ENCODE measurements at places on chromosomes 4 and X. TPM values are rescaled to one million over a fixed set of nuclear protein-coding genes. Genes with fewer than 3 reads are reported as not detected.

DNA sequence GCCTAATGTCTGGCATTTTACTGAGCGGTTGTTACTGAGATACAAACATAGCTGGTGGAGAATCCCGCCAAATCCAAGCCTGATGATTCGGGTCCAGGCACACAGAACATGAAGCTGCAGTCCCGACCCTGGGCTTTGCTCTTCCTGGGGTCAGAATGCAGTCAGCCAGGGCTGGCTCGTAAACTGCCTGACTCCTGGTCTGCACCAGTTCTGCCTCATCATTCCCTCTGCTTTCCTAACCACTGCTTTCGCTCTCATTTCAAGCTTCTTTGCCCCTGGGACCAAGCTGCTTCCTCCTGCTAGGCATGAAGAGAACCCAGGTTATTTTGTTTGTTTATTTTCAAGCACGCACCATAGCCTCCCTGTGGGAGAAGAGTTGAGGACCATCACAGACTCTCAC, 39.3 kb downstream of the GATB start:
- H3K27ac ChIP-seq = no peak overlapping the region
- H3K4me1 ChIP-seq = no peaks in the 10 kb centered on the region
- H3K27me3 ChIP-seq = no peaks in the 10 kb centered on the region
- no peak overlapping the region for H3K4me3 ChIP-seq
- H3K36me3 ChIP-seq = peaks cover 16% of the 10 kb centered on the region

GRCh38 chr4:108787106-108787505, 24.3 kb upstream of the ETNPPL start:
- H3K27ac ChIP-seq = no peak overlapping the region
- no peaks in the 10 kb centered on the region for H3K36me3 ChIP-seq
- no peak overlapping the region for H3K4me3 ChIP-seq
- H3K27me3 ChIP-seq = no peaks in the 10 kb centered on the region
- no peak for DNase-seq
- no peaks in the 10 kb centered on the region for H3K4me1 ChIP-seq

The CXCL3 gene
- total RNA-seq = 9.8 TPM

DNA sequence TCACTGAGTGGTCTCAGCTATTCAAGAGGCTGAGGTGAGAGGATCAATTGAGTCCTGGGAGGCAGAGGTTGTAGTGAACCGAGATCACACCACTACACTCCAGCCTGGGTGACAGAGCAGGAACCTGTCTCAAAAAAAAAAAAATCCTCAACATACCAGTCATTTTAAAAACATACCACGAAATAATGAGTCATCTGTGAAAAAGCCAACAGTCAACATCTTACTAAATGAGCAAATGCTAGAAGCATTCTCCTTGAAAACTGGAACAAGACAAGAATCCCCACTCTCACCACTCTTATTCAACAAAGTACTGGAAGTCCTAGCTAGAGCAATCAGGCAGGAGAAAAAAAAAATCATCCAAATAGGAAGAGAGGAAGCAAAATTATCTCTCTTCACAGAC, 104.0 kb upstream of the ARHGEF9 start:
- H3K27ac ChIP-seq = no peak overlapping the region
- H3K27me3 ChIP-seq = no peaks in the 10 kb centered on the region
- H3K4me1 ChIP-seq = no peaks in the 10 kb centered on the region
- no peak overlapping the region for H3K4me3 ChIP-seq

- no peak overlapping the region for H3K4me3 ChIP-seq
- no peak for DNase-seq
- H3K36me3 ChIP-seq = peaks cover 11% of the 10 kb centered on the region
- H3K27me3 ChIP-seq = no peaks in the 10 kb centered on the region
- no peaks in the 10 kb centered on the region for H3K4me1 ChIP-seq
These were observed 53.7 kb downstream of the ATP10D start for GRCh38 chr4:47538825-47539154.

The SHROOM4 gene
- 0.12 TPM for total RNA-seq

- no peak overlapping the region for H3K27ac ChIP-seq
- H3K27me3 ChIP-seq = no peaks in the 10 kb centered on the region
- no peaks in the 10 kb centered on the region for H3K4me1 ChIP-seq
- H3K36me3 ChIP-seq = no peaks in the 10 kb centered on the region
- H3K4me3 ChIP-seq = no peak overlapping the region
These were observed 95.7 kb downstream of the DCLK2 start for GRCh38 chr4:150173982-150174398.

The NRK gene
- total RNA-seq = 0.16 TPM

The DCAF4L1 gene
- 0.72 TPM for total RNA-seq

- no peak overlapping the region for H3K4me3 ChIP-seq
- H3K27ac ChIP-seq = no peak overlapping the region
- no peaks in the 10 kb centered on the region for H3K36me3 ChIP-seq
- no peaks in the 10 kb centered on the region for H3K4me1 ChIP-seq
- peaks cover under 1% of the 10 kb centered on the region for H3K27me3 ChIP-seq
These were observed 26.9 kb downstream of the ASB9 start for GRCh38 chrX:15242899-15243555.

The HERC5 gene
- 0.54 TPM for total RNA-seq

DNA sequence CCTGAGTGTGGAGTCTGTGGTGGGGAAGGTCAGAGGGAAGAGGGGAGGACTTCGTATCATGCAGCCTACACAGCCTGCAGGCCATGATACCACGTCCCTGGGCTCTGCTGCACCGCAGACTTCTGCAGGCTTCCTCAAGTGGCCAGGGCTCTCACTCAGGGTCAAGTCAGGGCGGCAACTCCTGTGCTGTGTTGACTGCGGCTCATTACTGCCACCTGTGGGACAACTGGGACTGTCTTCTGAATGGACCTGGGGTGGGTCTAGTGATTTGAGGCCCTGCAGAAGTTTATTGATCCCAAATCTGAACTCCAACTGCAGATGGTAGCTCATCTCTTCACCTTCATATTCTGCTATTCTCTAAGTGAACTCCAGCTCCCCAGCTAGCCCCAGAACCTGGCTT, 167.1 kb downstream of the NSUN7 start:
- H3K27me3 ChIP-seq = no peaks in the 10 kb centered on the region
- H3K36me3 ChIP-seq = peaks cover 79% of the 10 kb centered on the region
- H3K4me3 ChIP-seq = no peak overlapping the region
- peak; percentile 63 for DNase-seq
- H3K27ac ChIP-seq = peak overlapping the region; percentile 59

GRCh38 chrX:120000490-120001246, 57.1 kb upstream of the NKAP start:
- no peak overlapping the region for H3K4me3 ChIP-seq
- no peaks in the 10 kb centered on the region for H3K36me3 ChIP-seq
- no peaks in the 10 kb centered on the region for H3K4me1 ChIP-seq
- peak; percentile 41 for DNase-seq

DNA sequence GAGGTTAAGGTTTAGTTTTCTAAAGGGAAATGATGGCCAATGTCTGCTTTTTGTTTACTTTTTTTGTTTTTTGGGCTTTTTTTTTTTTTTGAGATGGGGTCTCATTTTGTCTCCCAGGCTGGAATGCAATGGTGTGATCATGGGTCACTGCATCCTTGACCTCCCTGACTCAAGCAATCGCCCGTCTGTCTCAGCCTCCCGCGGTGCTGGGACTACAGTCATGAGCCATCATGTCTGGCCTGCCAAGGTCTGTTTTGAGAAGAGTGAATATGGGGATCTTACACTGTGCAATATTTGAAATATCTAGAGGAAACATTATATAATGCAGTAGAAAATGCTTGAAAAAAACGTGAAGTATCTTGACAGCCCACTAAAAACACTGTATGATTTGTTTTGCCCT, 162.5 kb downstream of the GASK1B start:
- H3K27ac ChIP-seq = no peak overlapping the region
- no peaks in the 10 kb centered on the region for H3K27me3 ChIP-seq
- no peaks in the 10 kb centered on the region for H3K36me3 ChIP-seq

DNA sequence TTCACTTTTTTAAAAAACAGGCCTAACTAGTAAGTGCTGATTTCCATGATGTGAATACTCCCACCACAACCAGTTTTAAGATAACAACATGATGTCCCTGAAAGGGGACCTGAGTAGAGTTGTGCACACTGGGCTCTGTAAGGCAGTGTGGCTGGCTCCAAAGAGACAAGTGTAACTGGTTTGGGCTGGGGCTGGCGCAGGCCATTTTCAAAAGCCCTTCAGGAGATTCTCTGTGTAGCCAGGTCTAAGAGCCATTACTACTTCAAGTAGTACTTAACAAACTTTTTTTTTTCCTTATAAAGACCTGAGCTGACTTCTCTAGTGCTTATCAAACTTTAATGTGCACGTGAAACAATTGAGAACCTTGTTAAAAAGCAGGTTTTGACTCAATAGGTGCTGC, 4.3 kb downstream of the QRFPR start:
- no peaks in the 10 kb centered on the region for H3K27me3 ChIP-seq
- H3K36me3 ChIP-seq = no peaks in the 10 kb centered on the region
- no peak overlapping the region for H3K4me3 ChIP-seq
- DNase-seq = no peak
- H3K27ac ChIP-seq = no peak overlapping the region

DNA sequence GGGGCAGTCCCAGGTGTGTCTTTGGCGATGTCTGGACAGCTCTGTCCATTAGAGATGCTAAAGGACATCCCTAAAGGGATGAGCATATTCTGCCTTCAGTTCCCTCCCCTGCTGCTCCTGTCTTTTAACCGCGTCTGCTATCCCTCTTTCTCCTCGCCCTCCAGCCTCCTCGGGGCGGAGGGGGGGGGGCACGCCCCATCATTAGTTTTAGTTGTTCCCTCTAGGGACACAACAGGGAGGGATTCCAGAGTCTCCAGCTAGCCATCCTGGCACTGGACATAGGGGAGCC, 1.1 kb downstream of the MSL3 start:
- peaks cover 5% of the 10 kb centered on the region for H3K4me1 ChIP-seq
- peaks cover 28% of the 10 kb centered on the region for H3K27me3 ChIP-seq
- H3K36me3 ChIP-seq = peaks cover 15% of the 10 kb centered on the region

- peak overlapping the region; percentile 86 for H3K27ac ChIP-seq
- no peak overlapping the region for H3K4me3 ChIP-seq
- no peaks in the 10 kb centered on the region for H3K36me3 ChIP-seq
- H3K27me3 ChIP-seq = no peaks in the 10 kb centered on the region
- H3K4me1 ChIP-seq = peaks cover 19% of the 10 kb centered on the region
- peak; percentile 69 for DNase-seq
These were observed 44.8 kb downstream of the GAB1 start for GRCh38 chr4:143381189-143382118.

The CT45A10 gene
- not detected for total RNA-seq

The TRPC5OS gene
- not detected for total RNA-seq
